PC-3 (cell line): ENCODE measurements at places on chromosomes 12 and 14. TPM values are rescaled to one million over a fixed set of nuclear protein-coding genes. Genes with fewer than 3 reads are reported as not detected.

PRH2 gene
- total RNA-seq: not detected in 2 replicates

GLT1D1 gene
- total RNA-seq: not detected in 2 replicates

DNA sequence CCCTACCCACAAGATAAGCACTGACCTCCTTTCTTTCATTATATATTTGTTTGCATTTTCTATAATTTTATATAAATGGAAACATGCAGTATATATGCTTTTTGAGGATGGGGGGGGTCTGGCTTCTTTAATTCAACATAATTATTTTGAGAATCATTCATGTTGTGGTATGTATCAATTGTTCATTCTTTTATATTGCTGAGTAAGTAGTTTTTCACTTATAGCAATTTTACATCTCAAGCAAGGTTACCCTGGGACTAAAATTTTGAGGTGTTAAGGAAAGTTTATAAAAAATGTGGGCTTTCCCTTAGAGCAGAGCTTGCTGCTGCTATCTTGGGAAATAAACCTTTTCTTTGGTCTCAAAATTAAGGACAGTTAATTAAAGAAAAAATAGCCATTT lies 89.9 kb upstream of the EGLN3 start:
- no peak for DNase-seq

DNA sequence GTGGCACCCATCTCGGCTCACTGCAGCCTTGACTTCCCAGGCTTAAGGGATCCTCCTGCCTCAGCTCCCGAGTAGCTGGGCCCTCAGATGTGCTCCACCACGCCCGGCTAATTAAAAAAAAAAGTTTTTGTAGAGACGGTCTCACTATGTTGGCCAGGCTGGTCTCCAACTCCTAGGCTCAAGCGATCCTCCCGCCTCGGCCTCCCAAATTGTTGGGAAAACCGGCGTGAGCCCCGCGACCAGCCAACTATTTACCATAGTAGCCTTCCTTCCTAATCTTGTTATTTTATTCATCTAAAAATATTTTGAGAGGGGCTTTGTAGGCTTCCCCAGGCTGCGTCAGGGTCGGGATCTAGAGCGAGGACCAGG lies 25.4 kb upstream of the YY1 start:
- no peak for DNase-seq

DNA sequence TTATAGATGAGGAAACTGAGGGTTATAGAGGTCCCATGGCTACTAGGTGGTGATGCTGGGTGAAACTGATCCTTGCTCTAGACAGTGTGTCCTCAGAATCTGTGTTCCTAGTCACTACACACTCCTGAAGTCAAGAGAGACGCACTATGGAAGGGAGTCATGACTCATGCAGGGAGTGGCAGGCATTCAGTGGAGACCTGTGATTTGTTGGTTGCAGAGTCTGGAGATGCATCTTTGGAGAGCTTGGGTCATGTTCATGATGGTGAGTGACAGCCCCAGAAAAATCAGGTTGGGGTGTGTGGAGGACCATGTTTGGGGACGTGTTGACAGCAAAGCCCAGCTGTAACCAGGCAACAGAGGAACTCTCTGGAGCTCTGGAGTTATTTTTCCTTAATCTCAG lies 38.0 kb upstream of the FBXO21 start:
- peak; percentile 60 for DNase-seq

DNA sequence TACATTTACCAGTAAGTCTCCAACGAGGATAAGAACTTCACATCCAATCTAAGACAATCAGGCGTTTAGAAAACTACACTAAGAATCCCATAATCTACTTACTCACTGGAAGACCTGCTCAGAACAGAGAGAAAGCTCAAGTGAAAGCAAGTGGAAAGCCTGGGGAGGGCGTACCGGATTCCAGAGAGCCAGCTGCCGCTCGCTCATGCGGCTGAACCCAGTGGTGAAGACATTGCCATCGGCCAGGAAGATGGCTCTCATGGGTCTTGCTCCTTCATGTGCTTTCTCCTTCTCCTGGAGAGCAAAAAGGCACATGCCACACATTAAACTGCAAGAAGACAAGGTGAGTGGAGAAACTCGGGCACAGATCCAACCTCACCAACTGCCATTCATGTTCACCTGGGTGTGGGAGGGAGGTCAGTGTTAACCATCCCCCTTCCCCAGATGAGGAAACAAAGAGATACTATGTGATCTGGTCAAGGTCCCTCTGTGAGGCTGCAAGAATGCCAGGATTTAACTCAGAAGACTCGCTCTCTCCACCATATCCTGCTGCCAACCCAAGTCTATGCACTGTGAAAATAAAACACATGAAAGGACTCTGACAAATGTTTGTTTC lies 23.5 kb upstream of the SELPLG start:
- no peak for DNase-seq
